ENCODE measurements at places on chromosomes 16 and 17. TPM values are rescaled to one million over a fixed set of nuclear protein-coding genes. Genes with fewer than 3 reads are reported as not detected.

Gene DPEP3
- total RNA-seq: not detected

Gene ASPA
- total RNA-seq: 9.7 TPM

Gene SNN
- total RNA-seq: 10.1 TPM

- DNase-seq: no peak
Measured at GRCh38 chr16:66470556-66470955, 43.5 kb downstream of the BEAN1 start.

- DNase-seq: no peak
Measured at GRCh38 chr16:16821261-16821660, 442.3 kb downstream of the NPIPA7 start.

DNA sequence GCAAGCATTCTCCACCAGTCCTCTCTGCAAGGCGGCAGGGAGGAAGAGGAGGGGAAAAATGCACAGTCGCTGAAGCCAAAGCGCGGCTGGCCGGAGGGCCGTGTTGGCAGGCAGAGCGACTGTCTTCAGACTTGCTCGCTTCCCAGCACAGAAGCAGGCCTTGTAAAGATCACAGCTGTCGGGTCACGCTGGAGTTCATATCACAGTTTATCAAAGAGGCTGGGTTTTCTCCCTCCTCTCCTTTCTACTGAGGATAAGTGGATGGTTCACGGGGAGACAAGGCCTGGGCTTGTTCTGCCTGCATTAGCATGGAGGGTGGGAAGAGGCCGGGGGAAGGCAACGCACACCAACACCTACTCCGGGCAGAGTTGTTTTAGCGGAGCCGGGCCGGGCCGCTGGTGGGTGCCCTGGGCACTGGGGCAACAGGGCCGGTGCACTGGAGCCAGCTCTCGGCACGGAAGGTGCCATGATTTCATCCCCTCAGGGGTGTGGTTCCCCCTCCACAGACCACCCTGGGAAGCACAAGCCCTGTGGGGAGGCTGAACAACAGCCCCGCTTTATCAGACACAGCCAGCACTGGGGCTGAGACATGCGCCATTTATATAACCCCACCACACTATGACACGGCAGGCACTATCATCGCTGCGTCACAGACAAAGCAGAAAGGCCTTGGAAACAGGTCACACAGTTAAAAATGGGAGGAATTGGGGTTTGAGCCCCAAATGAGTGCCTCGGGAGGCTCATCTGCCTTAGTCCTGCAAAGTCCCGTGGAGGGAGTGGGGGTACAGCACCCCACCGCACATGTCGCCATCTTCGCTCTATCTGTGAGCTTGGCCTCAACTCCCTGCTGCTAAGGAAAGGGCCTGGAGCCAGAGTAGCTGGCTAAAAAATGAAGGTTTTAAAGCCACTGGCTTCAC is 40.3 kb upstream of the MTSS2 start:
- DNase-seq: peak; percentile 24

Gene TBC1D3C
- not detected for total RNA-seq

- DNase-seq: peak; percentile 80
Measured at GRCh38 chr17:48241131-48241591, 133.6 kb downstream of the SNX11 start.
